Glutamatergic neuron (in vitro differentiated cells): ENCODE measurements at places on chromosomes 13 and 19.

DNA sequence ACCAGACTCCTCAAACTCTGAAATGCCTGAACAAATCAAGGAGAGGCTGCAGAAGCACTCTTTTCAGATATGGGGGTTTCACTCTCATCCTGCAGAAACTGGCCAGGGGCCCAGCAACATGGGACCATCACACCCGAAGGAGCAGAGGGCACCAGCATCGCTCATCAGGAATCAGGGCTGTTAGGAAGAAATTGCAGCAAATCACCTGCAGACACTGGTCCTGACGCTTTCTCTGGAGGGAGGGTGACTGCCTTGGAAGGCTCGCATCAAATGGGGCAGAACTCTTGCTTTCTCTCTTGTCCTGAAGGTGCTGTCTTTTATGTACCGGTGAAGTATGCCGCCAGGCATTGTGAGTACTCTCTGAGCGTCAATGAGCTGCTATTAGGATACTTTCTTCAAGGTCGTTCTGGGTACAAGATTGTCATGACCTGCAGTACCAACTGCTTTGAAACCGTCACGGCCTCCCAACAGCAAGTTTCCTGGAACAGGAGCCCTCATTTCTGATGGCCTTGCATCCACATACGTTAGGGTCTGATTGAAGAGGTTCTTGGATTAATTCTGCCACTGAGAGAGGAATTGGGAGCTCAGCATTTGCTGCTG, 155.7 kb upstream of the SOX1 start:
- DNase-seq = no peak

- DNase-seq = no peak
Observed at GRCh38 chr19:18386543-18387271, 749 bp downstream of the GDF15 start.

- peak; percentile 22 for DNase-seq
Observed at GRCh38 chr13:21234526-21234925, 58.1 kb downstream of the MRPL57 start.

DNA sequence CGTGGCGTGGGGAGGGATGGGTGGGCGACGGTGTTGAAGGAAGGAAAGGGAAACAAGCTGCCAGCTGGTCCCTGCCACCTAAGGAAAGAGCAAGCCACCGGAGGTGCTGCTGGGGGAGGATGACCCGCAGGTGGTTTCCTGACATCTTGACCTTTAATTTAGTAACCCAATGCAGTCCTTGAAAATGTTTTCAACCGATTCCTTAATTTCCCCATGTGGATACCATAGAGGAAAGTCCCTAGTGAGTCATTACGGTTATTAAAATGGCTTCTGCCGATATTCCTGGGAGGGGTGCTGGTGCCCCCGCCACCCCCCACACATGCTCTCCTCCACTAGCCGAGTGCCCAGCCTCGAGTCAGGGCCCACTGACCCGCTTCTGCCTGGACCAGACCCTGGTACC, 6.3 kb upstream of the ANKRD10 start:
- DNase-seq = no peak

GRCh38 chr19:38527466-38528136, 90.2 kb downstream of the MAP4K1 start:
- no peak for DNase-seq

GRCh38 chr13:99969919-99970650, 1.5 kb downstream of the ZIC5 start:
- DNase-seq = no peak

DNA sequence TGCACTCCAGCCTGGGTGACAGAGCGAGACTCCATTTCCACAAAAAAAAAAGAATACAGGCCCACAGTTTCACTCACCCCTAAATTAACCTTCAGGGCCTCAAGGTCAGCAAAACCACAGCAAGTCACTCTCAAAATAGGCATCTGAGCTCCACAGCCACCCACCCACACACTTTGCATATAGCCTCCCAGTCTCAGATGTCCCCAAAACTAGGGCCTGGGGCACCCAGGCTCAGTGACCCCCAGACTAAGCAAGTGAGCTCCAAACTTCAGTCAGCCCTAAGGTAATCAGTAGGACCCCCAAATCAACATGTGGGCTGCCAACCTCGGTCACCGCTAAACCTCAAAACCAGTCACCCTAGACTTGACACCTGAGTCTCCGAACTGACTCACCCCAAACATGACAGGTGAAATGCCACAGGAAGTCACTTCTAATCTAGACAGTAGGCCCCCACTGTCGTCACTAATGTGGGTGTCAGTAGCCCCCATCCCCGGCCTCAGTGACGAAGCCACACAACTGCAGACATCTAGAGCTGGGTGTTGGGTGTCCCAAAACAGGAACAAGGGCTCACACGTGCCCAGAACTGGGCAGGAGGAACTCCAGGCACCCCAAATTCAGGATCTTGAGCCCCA, 13.9 kb downstream of the RABAC1 start:
- no peak for DNase-seq

GRCh38 chr19:48571378-48572162, 19.6 kb downstream of the SULT2B1 start:
- DNase-seq = no peak

- DNase-seq = no peak
Observed at GRCh38 chr13:72403396-72404010, 323.9 kb downstream of the MZT1 start.

- no peak for DNase-seq
Observed at GRCh38 chr19:55302318-55302703, 18.5 kb downstream of the BRSK1 start.

DNA sequence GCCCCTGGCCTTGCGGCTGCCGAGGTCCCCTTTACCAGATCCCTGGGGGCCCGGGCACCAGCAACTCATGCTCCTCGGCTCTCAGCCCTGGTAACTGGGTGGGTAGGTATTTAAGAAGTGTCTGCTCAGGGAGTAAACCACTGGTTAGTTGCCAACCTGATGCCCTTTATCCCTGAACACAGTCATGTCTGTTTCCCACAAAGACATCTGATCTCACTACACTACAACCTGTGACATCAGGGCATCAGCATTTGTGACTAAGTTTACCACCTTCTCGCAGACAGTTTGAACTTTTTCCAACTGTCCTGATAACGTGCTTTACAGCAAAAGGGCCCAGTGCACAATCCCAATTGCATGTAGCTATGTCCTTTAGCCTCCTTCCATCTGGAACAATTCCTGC, 22.0 kb downstream of the GGACT start:
- no peak for DNase-seq

DNA sequence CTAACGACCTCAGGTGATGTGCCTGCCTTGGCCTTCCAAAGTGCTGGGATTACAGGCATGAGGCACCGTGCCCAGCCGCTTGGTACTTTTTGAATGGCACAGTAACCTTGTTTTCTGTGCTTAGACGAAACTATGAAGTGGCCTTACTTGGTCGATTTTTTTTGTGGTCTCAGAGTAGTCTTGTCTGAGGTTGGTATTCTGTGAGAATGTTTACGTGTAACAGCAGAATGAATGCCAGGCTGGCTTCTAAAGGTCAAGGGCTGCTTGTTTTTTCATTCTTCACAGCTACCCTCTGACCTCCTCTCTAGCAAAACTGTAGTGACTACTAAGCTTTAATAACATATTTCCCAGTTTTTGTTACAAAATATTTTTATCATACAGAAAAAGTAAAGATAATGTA, 313.3 kb downstream of the GPC6 start:
- no peak for DNase-seq

DNA sequence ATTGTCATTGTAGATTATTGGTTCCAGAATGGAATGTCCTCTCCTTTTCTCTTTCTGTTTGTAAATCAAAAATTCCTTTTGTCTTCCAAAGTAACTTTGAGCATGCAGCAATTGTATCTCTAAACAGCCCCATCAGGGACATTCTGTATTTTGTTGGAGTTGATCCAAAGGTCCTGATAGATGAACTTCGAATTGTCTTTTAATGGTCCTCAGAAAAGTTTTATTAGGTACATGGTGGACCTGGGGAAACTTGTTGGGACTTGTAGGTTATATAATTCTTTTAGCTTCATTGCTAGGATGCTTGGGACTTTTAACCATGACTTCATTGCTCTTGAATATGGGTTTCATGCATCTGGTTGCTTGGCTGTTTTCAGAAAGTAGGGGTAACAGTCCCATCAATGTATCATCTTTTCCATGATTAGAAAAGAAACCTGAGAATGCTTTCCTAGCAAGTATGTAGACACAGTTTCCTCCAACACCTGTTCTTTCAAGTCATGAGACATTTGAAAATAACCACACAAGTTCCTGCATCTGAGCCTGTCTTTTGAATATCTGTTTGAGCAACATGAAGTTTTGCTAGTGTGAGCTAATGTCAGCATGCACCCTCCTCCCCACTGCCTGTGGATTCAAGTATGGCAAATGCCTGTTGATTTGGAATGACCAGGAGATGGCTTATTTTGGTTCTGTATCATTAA, 413.1 kb downstream of the KCNRG start:
- DNase-seq = no peak

GRCh38 chr13:28001837-28002473, 13.5 kb upstream of the URAD start:
- no peak for DNase-seq

DNA sequence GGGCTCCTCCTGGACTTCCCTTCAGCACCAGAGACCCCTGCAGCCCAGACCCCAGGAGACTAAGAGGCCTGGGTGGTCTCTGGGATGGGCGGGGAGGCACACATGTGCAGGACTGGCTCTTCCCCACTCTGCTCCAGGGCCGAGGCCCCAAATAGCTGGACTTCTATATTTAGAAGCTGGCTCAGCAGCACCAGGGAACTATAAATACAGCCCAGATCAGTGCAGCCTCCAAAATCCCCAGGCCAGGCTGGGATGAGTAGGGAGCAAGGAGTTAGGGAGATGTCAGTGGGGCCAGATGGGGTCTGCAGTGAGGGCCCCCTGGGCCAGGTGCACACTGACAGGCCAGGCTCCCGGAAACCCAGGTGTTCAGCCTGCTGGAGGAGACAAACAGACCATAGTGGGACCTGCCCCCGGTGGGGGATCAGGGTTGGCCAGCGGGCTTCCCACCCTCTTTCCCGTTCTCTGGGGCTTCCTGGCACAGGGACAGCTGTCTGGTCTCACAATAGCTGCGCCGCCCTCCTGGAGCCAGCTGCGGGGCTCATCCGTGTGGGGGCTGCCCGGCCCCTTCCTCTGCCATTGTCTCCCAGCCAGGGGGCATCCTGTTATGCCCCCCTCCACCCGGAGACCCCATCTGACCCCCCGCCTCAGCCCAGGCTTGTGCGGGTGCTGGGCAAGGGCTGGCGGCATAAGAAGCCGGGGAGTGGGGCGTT, 5.5 kb upstream of the ADGRE5 start:
- no peak for DNase-seq

DNA sequence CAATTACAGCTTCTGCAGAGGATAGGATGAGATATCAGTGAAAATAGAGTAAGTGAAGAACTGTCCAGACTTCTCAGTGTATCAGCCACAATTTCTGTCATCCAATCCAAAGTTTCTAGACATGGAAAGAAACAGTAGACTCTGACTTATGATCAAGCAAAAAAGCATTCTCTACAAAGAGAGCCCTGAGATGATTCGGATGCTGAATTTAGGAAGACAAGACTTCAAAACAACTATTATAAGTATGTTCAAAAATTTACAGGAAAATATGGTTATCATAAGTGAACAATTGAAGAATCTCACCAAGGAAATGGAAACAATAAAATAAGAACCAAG, 238.2 kb upstream of the IRS2 start:
- DNase-seq = no peak
